Lung (tissue), 17 donors: ENCODE measurements at places on chromosomes 3 and 15.
A peak's percentile ranks its signal among the peaks of the same experiment; 100 is the strongest.

GRCh38 chr3:184647405-184647936, 64.4 kb downstream of the MAGEF1 start:
- no peak overlapping the region for H3K27ac ChIP-seq
- no peak overlapping the region for H3K4me3 ChIP-seq
- peaks cover 31% of the 10 kb centered on the region for H3K4me1 ChIP-seq
- DNase-seq = no peak

DNA sequence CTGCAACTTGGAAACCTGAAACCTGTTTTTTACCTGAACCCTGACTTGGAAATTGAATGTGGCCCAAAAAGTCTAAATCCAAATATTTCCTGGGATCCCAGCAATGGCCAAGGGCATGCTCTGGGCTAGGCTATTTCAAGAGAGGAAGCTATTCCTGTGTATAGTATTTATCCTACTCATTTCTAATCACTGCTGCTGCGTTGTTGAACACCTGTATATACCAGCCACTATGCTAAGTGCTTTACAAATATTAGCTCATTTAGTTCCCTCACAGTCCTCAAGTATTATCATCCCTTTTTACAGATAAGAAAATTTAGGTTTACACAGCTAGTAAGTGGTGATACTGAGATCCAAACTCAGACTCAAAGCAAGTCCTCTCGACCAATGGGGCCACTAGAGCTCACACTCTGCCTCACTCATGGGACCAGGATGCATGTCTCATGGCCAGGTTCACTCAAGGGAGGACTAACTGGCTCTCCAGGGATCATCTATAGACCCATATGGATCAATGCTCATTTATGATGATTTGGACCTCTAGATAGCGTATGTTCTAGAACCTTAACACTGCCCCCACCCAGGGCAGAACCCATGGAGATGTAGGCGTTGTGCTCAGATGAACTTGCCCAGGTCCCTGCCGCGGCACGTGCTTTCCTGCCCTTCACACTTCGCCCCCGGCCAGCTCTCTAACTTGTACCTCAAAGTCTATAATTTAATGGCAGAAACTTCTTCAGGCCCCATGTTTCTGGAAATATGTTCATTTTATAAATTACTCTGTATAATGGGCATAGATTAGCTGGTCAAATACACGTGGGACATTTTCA, 2.6 kb upstream of the CCR4 start:
- H3K27ac ChIP-seq = no peak overlapping the region
- no peak overlapping the region for H3K4me3 ChIP-seq
- no peaks in the 10 kb centered on the region for H3K27me3 ChIP-seq
- H3K4me1 ChIP-seq = no peaks in the 10 kb centered on the region

DNA sequence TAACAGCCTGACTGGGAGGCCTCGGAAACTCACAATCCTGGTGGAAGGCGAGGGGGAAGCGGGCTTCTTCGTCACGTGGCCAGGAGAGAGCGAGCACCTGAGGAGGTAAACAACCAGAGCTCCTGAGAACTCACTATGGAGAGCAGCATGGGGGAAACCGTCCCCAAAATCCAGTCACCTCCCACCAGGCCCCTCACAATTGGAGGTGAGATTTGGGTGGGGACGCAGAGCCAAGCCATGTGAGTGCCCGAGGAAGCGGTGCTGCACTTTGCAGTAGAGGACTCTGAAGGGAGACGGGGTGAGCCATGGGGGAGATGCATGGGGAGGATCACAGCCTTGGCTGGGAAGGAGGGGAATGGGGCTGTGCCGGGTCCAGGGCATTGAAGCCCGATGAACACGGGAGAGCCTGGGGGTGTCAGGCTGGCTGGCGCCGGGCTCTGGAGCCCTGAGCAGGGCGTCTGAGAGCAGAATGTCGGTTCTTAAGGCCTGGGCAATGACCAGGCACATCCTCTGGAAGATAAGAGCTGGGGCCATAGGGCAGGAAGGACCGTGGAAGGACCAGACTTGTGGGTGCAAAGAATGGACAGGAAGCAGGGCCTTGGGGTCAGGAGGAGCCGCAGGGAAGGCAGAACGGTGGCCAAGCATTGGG, 117.7 kb downstream of the GABRG3 start:
- H3K27ac ChIP-seq = no peak overlapping the region
- no peaks in the 10 kb centered on the region for H3K36me3 ChIP-seq
- H3K4me1 ChIP-seq = peaks cover 12% of the 10 kb centered on the region
- no peak for DNase-seq

DNA sequence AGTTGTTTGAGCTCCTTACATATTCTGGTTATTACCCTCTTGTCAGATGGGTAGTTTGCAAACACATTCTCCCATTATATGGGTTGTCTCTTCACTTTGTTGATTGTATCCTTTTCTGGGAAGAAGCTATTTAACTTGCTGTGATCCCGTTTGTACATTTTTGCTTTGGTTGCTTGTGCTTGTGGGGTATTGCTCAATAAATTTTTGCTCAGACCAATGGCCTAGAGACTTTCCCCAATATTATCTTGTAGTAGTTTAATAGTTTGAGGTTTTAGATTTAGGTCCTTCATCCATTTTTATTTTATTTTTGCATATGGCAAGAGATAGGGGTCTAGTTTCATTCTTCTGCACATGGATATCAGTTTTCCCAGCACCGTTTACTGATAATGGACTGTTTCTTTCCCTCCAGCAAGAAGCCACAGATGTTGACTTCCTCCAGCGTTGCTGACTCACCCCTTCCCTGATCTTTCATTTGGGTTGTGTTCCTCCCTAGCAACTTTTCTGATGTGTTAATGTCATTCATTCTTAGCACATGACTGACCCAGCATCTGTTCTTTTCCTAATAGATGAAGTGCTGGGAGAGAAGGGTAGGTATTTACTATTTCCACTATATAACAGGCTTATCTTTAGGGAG, 166.7 kb upstream of the SGO1 start:
- H3K36me3 ChIP-seq = no peaks in the 10 kb centered on the region
- DNase-seq = no peak
- H3K4me3 ChIP-seq = no peak overlapping the region
- H3K27ac ChIP-seq = no peak overlapping the region

DNA sequence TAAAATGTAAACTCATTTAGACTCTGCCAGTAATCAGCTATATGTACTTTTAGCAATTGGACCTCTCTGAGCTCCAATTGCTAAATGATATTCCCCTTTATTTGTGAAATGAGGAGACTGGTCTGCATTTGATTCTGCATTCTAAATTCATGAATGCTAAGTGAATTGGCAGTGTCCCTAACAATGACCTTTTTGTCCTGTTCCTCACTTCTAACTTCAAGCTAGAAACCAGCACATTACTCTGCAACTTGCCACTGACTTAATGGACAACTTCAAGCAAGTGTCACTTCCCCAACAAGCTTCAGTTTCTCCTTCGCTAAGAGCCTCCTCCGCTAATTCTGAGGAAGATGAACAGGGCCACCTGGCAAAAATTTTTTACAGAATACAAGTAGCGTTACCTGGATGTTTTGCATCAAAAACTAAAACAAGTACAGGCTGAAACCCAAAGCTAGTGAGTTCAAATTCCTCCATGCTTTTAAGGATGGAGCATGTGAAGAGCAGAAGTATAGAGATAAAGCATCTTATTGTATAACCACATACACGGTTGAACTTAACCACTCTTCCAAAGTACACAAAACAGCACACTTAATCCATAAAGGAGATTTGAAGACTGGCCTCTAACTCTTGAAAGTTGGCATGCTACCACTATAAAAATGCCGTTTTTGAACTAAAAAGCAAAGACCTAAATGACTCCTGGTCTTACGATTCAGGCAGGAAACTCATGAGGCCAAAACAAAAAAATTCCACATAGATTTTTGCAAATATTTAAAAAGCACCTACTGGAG, 207.6 kb downstream of the MAGI1 start:
- no peaks in the 10 kb centered on the region for H3K27me3 ChIP-seq
- H3K4me3 ChIP-seq = no peak overlapping the region
- no peaks in the 10 kb centered on the region for H3K36me3 ChIP-seq
- DNase-seq = no peak
- peaks cover 5% of the 10 kb centered on the region for H3K4me1 ChIP-seq

DNA sequence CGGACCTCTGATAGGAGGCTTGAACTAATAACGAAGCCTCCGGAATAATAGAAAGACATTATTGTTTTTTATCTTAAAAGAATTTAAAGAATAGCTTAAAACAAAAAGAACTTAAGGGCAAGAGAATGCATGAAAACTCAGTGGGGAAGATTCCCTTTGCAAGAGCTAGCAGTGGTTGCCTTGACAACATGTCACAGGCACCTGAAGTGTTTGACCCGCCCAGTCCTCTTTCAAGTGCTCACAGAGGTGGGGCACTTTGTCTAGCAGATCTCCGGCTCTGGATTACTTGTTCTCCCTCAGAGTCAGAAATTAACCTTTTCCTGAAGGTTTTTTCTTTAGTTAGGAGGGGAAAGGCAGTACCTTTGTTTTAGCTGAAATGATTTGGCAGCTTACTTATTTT, 37.8 kb downstream of the LARS2 start:
- peaks cover 4% of the 10 kb centered on the region for H3K4me1 ChIP-seq
- peaks cover 3% of the 10 kb centered on the region for H3K36me3 ChIP-seq
- DNase-seq = peak; percentile 46
- H3K27ac ChIP-seq = no peak overlapping the region
- no peaks in the 10 kb centered on the region for H3K27me3 ChIP-seq

DNA sequence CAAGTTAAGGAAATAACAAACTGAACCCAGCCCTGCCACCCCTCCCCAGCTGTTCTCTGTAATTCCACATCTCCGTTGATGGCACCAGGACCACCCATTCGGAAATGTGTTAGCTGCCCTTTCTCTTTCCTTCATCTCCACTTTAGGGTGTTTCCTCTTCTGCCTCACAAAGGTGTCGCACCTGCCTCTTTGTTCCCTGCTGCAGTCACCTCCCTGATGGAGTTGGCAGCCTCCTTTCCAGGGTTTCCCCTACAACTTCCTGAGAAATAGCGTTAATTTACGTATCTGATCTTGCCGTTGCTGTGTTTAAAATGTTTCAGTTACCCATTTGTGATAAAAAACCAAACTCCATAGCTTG, 57.3 kb downstream of the GPR171 start:
- H3K27ac ChIP-seq = no peak overlapping the region
- DNase-seq = no peak
- no peaks in the 10 kb centered on the region for H3K36me3 ChIP-seq
- no peaks in the 10 kb centered on the region for H3K27me3 ChIP-seq

DNA sequence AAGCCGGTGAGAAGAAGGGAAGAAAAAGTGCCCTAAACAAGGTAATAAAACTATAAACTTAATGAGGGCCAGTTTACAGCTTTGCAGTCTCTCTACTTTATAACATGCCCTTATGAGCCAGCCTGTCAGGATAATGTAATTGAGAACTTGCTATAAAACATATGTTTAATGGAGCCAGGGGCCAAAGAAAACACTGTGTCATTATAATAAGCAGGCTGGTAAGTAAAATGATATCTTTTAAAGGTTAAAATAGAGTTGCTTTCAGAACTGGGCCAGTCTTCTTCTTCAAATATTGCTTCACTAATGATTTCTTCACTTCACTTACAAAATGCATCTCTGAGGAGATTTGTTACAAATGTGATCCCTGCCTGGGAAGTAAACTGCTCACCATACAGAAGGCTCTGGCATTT, 192.5 kb downstream of the SHOX2 start:
- H3K4me1 ChIP-seq = no peaks in the 10 kb centered on the region
- no peaks in the 10 kb centered on the region for H3K36me3 ChIP-seq
- H3K27me3 ChIP-seq = no peaks in the 10 kb centered on the region
- DNase-seq = peak; percentile 6
- H3K4me3 ChIP-seq = no peak overlapping the region
- H3K27ac ChIP-seq = no peak overlapping the region

DNA sequence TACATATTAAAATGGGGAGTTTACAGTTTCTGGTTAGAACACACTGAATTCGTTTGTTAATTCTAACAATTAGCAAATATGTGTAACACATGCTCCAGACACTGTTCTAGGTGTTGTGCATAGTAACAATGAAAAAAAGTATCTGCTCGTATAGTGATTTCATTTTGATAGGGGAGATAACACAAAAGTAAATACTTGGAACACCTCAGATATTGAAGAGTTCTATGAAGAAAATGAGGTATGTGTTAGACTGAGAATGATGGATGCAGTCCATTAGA, 6.8 kb upstream of the TMF1 start:
- H3K4me1 ChIP-seq = no peaks in the 10 kb centered on the region
- no peak overlapping the region for H3K4me3 ChIP-seq
- no peaks in the 10 kb centered on the region for H3K27me3 ChIP-seq
- peaks cover 35% of the 10 kb centered on the region for H3K36me3 ChIP-seq

- H3K4me1 ChIP-seq = no peaks in the 10 kb centered on the region
- no peak overlapping the region for H3K27ac ChIP-seq
- no peak for DNase-seq
- H3K4me3 ChIP-seq = no peak overlapping the region
- H3K36me3 ChIP-seq = peaks cover 10% of the 10 kb centered on the region
Measured at GRCh38 chr15:48415036-48415886, 84.0 kb downstream of the DUT start.

DNA sequence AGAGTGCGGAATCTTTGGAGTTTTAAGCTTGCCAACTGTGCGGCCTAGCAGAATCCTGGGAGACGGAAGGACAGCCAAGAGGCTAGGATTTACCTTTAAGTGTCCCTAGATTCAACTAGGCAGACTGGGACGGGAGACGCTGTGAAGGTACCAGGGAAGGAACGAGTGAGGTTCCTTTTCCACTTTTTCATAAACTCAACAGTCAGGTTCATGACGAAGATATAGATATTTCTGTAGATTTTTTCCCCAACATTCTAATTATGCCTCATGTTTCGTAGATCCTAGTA, 564 bp upstream of the GABPB1 start:
- H3K4me3 ChIP-seq = peak overlapping the region; percentile 99
- DNase-seq = no peak
- H3K27me3 ChIP-seq = no peaks in the 10 kb centered on the region
- peak overlapping the region; percentile 100 for H3K27ac ChIP-seq
- H3K36me3 ChIP-seq = no peaks in the 10 kb centered on the region

DNA sequence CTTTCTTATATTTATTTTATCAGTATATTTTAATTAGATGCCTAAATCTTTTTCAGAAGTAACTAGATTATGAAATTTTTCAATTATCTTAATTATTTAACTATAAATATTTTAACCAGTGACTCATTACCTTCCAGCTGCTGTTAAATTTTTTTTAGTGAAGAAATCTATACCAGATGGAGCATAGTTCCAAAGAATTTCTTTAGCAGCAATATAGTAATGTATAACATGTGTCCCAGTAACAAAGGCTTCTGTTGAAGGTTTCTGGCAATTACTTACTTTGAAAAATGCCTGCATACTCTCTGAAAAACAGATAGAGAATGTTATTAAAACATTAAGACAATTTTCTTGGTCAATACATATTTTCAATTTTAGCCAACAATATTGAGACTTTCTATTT, 45.1 kb upstream of the CP start:
- no peak for DNase-seq
- no peaks in the 10 kb centered on the region for H3K36me3 ChIP-seq
- no peaks in the 10 kb centered on the region for H3K27me3 ChIP-seq
- H3K4me3 ChIP-seq = no peak overlapping the region
- no peaks in the 10 kb centered on the region for H3K4me1 ChIP-seq
- H3K27ac ChIP-seq = no peak overlapping the region

- H3K36me3 ChIP-seq = no peaks in the 10 kb centered on the region
- no peaks in the 10 kb centered on the region for H3K4me1 ChIP-seq
- peak; percentile 20 for DNase-seq
- H3K27me3 ChIP-seq = peaks cover 4% of the 10 kb centered on the region
- no peak overlapping the region for H3K4me3 ChIP-seq
Measured at GRCh38 chr3:81851176-81851575, 89.7 kb upstream of the GBE1 start.

- H3K36me3 ChIP-seq = no peaks in the 10 kb centered on the region
- H3K4me3 ChIP-seq = no peak overlapping the region
- H3K4me1 ChIP-seq = peaks cover under 1% of the 10 kb centered on the region
- peak; percentile 79 for DNase-seq
Measured at GRCh38 chr3:179558742-179559364, 3.9 kb upstream of the ACTL6A start.

- H3K27me3 ChIP-seq = no peaks in the 10 kb centered on the region
- no peak overlapping the region for H3K27ac ChIP-seq
- H3K36me3 ChIP-seq = no peaks in the 10 kb centered on the region
- no peak overlapping the region for H3K4me3 ChIP-seq
- no peaks in the 10 kb centered on the region for H3K4me1 ChIP-seq
Measured at GRCh38 chr15:80890341-80891005, 99.1 kb downstream of the MESD start.
